Spinal cord (tissue), 10 donors: ENCODE measurements at places on chromosomes 11 and 22. TPM values are rescaled to one million over a fixed set of nuclear protein-coding genes. Genes with fewer than 3 reads are reported as not detected.

The RIBC2 gene
- total RNA-seq: 2.3 TPM

The C11orf65 gene
- 1.3 TPM for total RNA-seq

The RFPL3 gene
- not detected for total RNA-seq

The OR5P2 gene
- not detected for total RNA-seq

The SPDYC gene
- total RNA-seq: not detected

The TTC36 gene
- total RNA-seq: 1.6 TPM

The SEC14L2 gene
- 14.7 TPM for total RNA-seq

The STARD10 gene
- total RNA-seq: 18.1 TPM

The ZNF214 gene
- total RNA-seq: 11.5 TPM

The CXCR5 gene
- total RNA-seq: not detected

The KCNQ1OT1 gene
- total RNA-seq: 9.8 TPM

The PARVA gene
- total RNA-seq: 32.1 TPM
